ENCODE measurements at places on chromosomes 7 and 10.

DNA sequence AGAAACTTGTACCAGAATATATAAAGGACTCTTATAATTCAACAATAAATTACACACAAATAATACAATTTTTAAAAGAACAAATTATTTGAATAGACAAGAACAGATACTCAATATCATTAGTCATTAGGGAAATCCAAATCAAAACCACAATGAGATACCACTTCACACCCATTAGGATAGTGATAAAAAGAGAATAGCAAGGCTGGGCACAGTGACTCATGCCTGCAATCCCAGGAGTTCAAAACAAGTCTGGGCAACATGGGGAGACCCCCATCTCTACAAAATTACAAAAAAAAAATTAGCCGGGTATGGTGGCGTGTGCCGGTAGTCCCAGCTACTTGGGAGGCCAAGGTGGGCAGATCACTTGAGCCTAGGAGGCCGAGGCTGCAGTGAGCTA is 52.2 kb upstream of the KCNIP2 start:
- no peak for DNase-seq

DNA sequence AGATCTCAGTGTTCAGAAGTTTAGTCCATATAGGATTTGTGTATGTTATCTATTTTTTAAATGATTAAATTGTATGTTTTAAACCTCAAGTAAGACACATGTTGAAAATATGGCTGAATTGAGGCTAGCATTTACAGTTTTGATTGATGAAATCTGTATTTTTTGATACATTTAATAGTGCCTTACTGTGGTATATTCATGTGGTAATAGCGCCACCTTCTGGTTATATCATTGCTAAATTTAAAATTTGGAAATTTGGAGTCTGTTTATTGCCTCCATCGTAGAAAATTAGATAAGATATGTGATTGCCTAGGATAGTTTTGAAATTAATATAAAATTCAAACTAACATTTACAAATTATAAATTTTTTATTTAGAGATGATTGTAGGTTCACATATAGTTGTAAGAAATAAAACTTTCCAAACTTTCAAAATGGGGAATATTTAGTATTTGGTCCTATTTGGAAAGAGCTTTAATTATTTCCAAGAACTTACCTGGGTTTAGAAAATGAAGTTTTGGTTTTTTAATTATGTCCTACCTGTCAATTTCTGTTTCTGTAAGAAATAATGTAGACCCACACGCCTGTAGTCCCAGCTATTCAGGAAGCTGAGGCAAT is 19.1 kb upstream of the ARMS2 start:
- no peak for DNase-seq

DNA sequence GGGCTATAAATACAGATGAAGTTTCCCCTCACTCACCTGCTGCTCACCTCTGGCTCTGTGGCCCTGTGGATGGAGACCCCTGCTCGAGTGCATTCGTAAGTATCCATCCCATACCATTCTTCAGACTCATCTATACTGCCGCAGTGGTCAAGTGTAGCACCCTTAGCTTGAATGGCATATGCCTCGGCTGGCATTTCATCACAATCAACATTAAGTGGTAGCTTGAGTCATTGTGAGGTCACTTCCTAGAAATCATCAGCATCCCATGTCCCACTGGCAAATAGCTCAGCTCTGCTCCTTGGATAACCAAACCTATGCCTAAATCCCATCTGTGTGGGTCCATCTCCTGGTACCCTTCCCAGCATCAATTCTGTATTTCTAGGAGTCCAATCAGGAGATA is 38.2 kb downstream of the MDH2 start:
- no peak for DNase-seq

DNA sequence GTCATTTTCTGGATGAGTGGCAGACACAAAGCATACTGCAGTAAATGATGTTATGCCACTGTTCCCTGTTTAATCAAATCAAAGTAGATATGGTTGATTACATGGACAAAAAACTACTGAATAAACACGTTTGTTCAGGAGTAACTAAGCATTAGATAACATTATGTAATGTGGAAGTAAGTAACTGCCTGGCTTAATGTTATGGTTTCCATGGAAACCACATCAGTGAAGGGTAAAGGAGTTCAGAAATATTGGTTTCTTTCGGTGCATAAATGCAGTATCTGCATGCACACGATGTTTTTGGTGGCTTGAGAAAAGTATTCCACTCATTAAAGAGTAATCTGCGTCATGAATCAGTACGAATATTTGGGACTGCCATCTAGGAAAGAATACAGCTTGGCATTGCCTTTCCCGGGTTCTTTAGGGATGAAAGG is 131.3 kb upstream of the PRKCQ start:
- DNase-seq = no peak

- no peak for DNase-seq
Measured at GRCh38 chr10:125629758-125630376, 53.1 kb downstream of the TEX36 start.

DNA sequence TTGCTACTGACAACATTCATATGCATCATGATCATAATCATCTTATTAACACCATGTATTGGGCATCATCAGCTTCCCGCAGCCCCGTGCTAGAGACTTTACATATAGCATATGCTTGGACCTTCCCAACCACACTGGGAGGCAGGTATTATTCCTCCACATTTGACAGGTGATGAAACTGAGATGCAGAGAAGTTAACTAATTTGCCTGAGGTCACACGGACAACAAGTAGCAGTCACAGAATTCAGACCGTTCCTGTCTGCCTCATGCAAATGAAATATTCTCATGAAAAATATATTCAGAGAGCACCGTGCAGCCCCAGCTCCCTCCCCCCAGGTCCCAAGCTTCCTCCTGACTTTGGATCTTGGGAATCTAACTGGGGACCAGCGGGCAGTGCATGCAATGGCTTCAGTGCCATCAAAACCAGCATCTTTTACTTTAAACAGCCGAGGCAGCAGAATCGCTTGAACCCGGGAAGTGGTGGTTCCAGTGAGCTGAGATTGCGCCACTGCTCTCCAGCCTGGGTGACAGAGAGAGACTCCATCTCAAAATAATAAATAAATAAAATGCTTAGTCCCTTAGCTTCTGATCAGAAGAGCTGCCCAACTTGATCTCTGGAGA is 112.2 kb upstream of the GPR26 start:
- no peak for DNase-seq

DNA sequence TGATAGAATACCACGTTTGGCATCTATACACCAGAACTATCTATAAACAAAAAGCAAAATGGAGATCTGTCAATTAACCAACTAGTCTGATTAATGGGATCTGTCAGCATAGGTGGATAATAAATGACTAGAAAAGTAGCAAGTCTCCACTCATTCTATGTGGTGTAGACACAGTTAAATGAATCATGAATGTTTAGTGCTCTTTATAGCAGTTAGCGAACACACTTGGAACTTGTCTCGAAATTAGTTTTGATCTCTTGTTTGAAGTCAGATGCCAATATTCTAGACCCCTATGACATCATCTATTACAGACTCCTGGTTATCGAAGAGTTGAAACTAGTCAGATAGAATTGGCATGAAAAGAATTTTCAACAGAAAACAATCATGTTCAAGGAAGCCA is 259.7 kb downstream of the AHR start:
- no peak for DNase-seq

DNA sequence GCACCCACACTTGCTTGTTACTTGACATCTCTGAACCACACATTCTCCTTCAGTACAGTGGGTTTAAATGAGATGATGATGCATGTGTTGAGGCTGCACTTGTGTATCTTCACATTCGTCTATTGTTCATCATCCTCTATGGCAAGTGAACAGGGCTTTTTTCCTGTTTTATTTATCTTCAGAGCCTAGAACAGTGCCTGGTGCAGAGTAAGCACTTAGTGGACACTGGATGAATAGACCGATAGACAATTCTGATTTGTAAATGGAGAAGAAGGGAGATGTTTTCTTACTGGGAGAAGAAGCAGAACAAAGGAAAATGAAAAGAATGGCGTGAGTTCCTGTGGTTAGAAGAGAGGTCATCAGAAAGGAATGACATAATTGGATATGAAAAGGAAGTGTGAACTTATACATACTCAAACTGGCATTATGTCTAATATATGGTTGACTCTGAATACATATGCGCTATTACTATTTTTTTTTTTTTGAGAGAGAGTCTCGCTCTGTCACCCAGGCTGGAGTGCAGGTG is 99.7 kb downstream of the AVL9 start:
- no peak for DNase-seq

- no peak for DNase-seq
Measured at GRCh38 chr10:124301736-124302135, 117.0 kb downstream of the OAT start.

- DNase-seq = no peak
Measured at GRCh38 chr10:60821656-60822055, 43.4 kb downstream of the CDK1 start.

DNA sequence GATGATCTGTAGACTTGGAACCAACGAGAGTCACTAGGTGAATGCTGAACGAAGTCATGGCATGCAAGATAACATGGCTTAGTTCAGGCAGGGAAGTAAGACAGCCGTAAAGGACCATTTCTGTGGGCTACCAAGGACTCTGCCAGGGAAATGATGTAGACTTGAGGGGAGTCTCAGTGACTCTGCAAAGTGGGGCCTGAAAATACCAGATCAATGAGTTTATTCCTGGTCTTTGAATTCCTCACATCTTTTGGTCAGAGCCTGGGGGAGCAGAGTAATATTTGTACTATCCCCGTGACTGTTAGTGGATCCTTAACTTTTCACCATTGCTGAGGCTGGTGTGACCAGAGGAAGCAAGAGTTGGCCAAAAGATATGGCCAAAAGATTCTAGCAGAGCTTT is 60.7 kb upstream of the INHBA start:
- no peak for DNase-seq

GRCh38 chr10:110105873-110106272 is 98.1 kb downstream of the ADD3 start:
- DNase-seq = no peak

DNA sequence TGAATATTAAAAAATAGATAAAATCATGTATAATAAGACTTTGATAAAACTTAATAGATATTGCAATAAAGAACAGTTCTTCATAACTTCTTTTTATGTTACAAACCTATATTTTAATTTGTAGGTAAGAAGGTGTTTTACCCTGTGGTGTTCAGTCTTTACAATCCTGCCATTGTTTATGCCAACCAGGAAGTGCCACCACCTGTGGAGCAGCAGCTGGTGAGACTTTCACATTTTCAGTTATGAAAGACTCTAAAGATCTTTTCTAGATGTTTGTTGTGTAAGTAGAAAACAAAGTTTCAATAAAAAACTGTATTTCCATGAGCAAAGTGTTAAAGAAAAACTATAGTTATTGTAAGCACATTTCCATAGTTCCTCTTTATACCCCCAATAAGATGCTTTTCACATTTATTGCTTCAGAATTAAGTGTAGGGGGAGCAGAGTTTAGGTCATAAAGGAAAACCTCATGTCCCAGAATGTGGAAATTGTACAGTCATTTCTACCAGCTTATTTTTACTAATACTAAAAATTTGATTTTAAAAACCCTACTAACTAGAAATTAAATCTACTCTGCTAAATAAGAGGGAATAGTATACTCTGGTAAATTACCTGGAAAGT is 28.7 kb downstream of the CSGALNACT2 start:
- no peak for DNase-seq

GRCh38 chr7:35802102-35802466 is 1.2 kb downstream of the SEPTIN7 start:
- DNase-seq = no peak

DNA sequence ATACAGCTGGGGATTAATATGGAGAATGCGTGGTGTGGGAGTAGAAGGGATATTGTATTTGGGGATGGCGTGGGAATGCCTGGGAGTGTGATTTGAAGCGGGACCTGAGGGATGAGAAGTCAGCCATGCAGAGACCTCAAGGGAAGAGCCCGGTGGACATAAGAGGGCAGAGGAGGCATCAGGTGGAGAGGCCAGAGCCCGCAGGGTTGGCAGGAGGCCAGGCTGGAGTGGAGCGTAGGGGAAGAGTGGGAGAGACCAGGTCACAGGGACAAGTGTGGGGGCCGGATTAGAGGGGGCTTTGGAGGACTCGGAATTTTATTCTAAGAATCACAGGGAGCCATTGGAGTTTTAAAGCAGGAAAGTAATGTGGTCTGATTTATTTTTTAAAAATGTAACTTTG is 2.0 kb downstream of the NDUFB2 start:
- DNase-seq = no peak

Data from activated CD4-positive, alpha-beta T cell treated with anti-CD3 and anti-CD28 coated beads, Interleukin-2, amount 50 U/mL, for 4 hours (primary cell).